Keratinocyte (primary cell): ENCODE measurements at places on chromosomes 4 and X.
A peak's percentile ranks its signal among the peaks of the same experiment; 100 is the strongest.

GRCh38 chr4:122894827-122895226 is 27.6 kb downstream of the NUDT6 start:
- no peak for DNase-seq

GRCh38 chr4:41613386-41613785 is 75.4 kb downstream of the LIMCH1 start:
- no peak for DNase-seq

DNA sequence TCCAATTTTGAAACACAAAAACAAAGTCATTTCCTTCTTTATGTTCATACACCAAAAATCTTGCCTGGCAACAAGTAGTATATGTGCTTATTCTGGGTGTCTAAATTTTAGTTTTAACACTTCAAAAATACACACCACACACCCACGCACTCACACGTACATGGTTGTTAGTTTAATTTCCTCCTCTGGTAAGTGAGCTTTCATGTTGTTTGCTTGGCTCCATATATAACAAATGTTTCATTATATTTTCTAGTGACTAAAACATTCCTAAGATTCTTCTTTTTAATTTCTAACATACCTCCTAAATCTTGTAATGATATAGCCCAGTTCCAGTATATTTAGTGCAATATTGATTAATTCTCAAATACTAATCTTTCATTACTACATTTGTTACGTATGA is 80.9 kb downstream of the PRDM5 start:
- no peak for DNase-seq

DNA sequence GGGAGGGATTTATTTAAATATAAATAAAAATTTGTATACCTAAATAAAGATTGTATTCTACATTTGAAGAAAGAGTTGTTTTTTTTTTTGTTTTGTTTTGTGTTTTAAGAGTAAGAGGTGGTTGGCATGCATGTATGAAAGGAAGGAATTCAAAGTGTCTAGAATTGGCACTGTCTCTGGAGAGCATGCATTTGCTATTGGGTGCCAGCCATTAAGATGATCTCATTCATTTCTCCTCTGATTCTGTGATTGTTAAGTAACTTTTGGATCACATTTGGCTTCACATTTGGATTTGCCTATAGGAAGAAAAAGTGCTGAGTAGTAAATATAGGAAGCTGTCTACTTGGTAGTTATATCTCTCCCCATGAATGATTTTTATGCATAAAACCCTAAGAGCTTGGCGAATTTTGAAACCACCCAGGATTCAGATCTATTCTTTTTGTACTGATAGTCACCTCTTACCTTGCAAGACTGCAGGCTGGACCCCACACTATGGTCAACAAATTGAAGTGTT is 7.8 kb upstream of the BOD1L1 start:
- DNase-seq, result no peak

GRCh38 chrX:129908636-129909035 is 2.7 kb downstream of the UTP14A start:
- no peak for DNase-seq

GRCh38 chrX:25067271-25068172 is 51.8 kb upstream of the ARX start:
- no peak for DNase-seq

DNA sequence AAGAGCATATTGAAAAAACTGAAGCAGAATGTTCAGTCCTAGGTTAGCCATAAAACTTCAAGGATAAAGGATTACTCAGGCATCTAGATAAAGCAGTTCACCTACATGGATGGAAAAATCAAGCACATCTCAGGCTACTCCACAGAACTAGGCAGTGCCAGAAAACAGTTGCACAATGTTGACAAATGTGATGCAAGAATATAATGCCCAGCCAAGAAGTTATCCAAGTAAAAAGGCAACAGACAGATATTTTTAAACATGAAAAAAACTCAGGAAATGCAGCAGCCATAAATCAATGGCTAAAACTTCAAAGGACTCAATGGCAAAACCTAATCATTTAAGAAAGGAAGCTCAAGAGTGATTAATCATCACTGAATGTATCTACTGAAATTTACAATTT is 456.0 kb upstream of the FAM241A start:
- no peak for DNase-seq

DNA sequence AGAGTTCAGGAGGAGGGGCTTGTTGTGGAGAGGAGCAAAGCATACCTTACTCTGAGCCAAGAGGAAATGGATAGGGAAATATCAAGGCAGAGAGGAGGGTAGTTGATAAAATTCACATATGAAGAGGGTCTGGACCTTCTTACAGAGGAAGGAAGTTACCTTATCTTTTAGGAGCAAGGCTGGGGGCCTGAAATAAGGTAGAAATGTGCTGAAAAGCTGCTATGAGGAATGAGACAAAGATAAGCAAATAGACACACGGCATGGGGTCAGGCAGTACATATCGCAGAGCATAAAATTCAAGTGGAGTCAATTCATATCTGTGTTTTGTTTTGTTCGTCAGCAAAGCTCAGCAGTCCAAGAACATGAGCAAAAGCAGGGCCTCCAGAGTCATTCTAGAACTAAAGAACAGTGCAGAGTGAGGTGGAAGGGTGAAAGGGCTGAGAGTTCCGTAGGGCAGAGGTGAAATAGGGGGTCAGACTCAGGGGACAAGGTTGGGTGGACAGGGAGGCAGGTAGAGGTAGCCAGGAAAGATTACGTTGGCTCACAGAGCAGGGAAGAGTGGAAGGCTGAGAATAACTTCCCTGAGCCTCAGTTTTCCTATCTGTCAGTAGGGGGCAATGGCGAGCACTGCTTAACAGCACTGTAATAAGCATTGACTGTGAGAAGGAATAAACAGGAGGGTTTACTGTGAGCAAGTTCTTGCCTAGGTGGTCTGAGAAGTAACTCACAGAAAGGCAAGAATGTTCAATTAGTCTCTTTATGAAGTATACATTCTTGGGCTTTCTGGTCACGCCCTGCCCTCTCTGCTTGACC is 9.2 kb downstream of the VSIG4 start:
- no peak for DNase-seq

DNA sequence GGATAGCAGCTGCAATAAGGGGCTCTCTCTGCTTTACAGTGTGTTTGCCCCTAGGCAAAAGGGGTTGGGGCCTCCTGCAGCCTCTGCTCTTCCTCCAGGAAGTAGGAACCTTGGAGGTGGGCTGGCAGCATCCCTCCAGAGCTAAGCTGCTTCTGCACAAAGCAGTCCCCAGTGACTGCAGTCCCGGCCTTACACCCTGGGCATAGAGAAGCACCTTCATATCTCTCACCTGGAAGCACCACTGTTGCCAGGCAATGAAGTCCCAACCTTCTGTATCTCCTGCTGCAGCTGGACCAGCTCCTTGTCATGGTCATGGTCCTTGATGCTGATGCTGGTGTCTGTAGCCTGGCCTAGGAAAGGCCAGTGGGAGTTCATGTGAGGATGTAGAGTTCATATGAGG is 171.1 kb upstream of the TET2 start:
- DNase-seq, result no peak

DNA sequence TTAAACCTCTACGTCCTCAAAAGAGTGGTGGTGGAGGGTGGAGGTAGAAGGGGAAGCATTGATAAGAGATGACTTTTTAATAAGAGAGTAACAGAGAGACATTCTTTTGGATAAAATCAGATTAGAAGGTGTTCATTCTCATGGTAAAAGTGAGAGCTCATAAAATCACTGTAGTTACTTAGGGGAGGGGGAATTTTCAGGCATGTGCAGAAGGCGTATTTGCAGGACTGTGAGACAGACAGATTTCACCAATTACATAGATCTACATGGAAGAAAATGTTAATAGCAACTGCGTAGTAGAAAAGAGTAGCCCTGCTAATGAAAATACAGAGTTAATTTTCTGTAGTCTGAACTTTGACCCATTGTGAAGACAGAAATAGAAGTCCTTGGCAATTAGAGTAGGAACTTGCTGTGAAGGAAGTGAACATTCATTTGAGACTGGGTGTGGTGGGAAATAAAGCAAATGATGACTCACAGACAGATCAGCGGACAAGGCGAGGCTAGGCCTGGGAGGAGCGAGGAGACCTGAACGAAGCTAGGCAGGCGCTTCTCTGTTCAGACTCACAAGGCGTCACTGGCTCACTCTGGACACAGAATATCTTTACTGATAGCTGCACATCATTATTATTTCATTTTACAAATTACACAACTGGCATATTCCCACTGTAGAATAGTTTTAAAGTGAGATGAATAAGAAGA is 57.2 kb upstream of the FAM9C start:
- peak; percentile 66 for DNase-seq

DNA sequence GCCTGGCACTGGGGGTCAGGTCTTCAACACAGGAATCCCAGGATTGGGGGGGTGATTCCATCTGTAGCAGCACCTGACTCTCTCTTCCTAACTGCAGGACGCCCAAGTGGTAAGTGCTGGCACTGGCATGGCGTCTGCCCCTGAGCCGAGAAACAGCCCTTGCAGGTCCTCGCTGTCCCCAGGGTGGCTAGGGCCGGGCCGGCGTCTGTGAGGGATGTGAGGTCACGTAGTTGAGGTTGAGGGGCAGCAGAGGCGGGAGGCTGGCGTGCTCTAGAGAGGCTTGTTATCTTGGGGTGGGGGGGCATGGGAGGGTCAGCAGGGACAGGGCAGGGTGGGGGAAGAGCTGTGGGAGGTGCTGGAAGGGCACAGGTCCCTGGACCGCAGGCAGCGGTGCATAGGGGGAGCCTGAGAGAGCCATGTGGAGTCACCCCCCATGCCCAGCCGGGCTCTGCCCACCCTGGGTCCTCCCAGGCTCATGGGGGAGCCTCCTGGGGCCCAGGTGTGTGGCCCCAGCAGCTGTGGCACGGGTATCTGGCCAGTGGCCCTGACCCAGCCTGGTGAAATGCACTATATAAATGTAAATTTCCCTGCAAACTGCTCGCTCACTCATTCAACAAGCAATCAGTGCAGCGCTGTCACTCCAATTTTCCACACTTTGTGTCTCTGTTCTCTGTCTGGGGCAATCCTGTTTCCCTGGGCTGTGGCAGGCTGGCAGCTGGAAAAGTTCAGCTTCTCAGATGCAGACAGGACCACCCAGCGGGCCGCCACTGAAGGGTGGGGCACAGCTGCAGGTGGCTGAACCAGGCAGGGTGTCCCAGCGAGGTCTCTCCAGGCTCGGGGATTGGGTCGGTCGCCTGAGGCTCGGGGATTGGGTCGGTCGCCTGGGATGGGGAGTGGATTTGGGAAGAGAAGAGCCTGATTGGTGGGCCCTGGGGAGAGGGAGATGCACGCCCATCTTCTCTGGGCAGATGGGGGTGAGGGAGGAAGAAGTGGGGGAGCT is 102.2 kb upstream of the NKX1-1 start:
- DNase-seq, result no peak

- no peak for DNase-seq
Measured at GRCh38 chr4:8639777-8640720, 47.5 kb downstream of the CPZ start.

- no peak for DNase-seq
Measured at GRCh38 chr4:108901291-108901690, 138.4 kb upstream of the ETNPPL start.

DNA sequence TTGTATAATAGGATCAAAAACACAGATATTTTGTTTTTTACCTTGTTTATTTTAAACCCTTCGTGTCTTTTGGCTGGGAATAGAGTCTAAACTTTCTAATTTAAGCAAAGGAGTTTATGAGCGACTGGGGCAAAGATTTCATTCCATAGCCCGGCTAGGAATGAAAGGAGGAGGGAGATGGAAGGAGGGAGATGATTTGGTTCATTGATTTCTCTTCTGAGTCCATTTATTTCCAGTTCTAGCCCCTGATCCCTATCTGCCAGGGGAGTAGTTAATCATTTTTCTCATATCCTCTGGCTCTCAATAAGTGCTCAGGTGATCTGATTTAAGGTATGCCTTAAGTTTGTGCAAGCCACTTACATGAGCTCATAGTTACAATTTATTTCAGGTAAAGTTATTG is 120.0 kb downstream of the SPRY1 start:
- no peak for DNase-seq

DNA sequence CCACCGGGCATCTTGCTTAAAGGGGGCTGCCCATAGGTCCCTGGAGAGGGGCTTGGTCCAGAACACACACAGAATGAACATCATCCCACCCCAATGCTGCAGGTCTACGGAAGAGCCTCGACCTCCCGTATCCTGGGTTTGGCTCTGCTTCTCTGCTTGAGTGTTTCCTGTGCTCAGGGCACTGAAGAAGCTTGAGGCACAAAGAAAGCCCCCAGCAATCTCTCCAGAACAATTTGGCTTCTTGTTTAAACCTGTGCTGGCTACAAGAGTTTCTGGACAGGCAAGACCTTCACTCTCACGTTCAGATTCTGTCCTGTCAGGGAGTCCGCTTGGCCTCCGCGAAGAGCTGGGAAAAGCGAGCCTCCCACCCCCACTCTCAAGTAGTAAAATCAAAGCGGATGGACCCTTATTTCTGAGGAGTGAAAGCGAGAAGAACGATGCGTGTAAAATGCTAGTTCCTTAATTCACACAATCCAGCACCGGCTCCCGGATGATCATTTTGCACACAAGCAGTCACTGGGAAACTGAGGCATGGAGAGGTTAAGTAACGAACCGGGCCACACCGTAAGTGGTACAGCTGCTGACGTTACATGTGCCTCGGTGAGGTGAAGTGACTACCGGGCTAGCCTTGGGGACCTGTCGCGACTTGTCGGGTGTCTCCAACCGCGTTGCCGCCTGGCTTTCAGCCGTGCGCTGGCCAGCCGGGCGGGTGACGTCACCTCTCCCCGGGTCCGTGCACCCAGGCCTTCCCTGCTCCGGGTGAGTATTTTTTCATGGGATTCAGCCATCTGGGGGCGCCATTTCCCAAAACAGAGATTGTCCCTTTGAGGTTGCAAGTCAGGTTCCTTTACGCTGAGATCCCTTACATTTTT is 3.1 kb upstream of the SFRP2 start:
- peak; percentile 2 for DNase-seq

DNA sequence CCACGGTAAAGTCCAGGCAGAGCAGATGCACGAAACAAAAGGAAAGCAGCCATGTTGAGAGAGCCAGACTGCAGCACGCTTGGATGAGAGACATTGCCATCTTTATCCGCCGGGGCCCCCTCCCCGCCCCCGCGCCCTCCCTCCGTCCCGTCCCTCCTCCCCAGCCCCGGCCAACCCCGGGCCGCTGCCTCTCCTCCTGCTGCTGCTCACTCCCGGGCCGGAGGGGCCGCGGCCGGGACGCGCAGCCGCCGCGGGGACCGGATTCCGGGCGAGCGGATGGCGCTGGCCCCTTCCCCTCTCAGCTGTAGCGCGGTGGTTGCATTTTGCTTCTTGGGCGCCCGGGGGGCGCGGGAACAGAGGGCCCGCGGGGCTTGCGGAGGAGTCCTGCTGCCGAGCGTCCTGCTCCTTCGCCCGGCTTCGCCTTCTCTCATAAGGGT is 542 bp downstream of the RNF150 start:
- DNase-seq, result no peak

DNA sequence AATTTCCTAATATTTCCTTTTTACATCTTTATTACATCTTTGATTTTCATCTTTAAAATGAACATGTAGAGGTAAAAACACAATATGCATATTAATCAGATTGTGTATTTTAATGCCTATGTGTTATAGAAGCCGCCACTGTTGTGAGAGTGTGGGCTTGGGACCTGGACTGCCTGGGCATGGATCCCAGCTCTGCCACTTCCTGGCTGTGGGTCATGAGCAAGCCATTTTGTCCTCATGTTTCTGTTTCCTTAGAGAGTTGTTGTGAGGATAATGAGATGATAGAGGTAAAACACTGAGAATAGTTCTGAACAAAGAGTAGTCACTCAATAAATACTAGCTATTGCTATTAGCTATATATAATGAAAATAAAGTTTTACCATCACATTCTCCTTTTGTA is 38.4 kb upstream of the SCOC start:
- DNase-seq, result no peak
